ENCODE measurements at places on chromosomes 4 and X. TPM values are rescaled to one million over a fixed set of nuclear protein-coding genes. Genes with fewer than 3 reads are reported as not detected.

XPNPEP2 gene
- polyA plus RNA-seq, result 15.0 TPM

IRS4 gene
- polyA plus RNA-seq, result 0.62 TPM

SASH3 gene
- 0.31 TPM for polyA plus RNA-seq

NDST3 gene
- polyA plus RNA-seq, result 1.6 TPM

DCAF8L2 gene
- polyA plus RNA-seq, result not detected

PAGE4 gene
- 0.63 TPM for polyA plus RNA-seq

CLTRN gene
- 32.6 TPM for polyA plus RNA-seq

PCDH11X gene
- 1.5 TPM for polyA plus RNA-seq

ADH1C gene
- 4.4 TPM for polyA plus RNA-seq

CT47A1 gene
- not detected for polyA plus RNA-seq

SRPK3 gene
- polyA plus RNA-seq, result 0.32 TPM

GABRA4 gene
- polyA plus RNA-seq, result 0.04 TPM

IL21 gene
- polyA plus RNA-seq, result not detected

KDR gene
- polyA plus RNA-seq, result 96.0 TPM

CC2D2A gene
- 4.5 TPM for polyA plus RNA-seq

IGSF1 gene
- polyA plus RNA-seq, result 7.1 TPM

NPY1R gene
- 1.1 TPM for polyA plus RNA-seq

MSX1 gene
- polyA plus RNA-seq, result 30.4 TPM

ZNF81 gene
- polyA plus RNA-seq, result 1.9 TPM

FNIP2 gene
- polyA plus RNA-seq, result 20.8 TPM

DYNLT3 gene
- 36.4 TPM for polyA plus RNA-seq

FRG1 gene
- 27.8 TPM for polyA plus RNA-seq

APLN gene
- polyA plus RNA-seq, result 0.92 TPM

SYP gene
- 2.9 TPM for polyA plus RNA-seq

NWD2 gene
- polyA plus RNA-seq, result not detected

VCX3B gene
- polyA plus RNA-seq, result not detected
